Endothelial cell (in vitro differentiated cells): ENCODE measurements at places on chromosomes 11 and 22. TPM values are rescaled to one million over a fixed set of nuclear protein-coding genes. Genes with fewer than 3 reads are reported as not detected.
A peak's percentile ranks its signal among the peaks of the same experiment; 100 is the strongest.

GRCh38 chr11:131985846-131986301 is 615.5 kb downstream of the NTM start:
- DNase-seq = no peak

GRCh38 chr11:56932572-56933220 is 56.0 kb upstream of the OR5AK2 start:
- DNase-seq = no peak

DNA sequence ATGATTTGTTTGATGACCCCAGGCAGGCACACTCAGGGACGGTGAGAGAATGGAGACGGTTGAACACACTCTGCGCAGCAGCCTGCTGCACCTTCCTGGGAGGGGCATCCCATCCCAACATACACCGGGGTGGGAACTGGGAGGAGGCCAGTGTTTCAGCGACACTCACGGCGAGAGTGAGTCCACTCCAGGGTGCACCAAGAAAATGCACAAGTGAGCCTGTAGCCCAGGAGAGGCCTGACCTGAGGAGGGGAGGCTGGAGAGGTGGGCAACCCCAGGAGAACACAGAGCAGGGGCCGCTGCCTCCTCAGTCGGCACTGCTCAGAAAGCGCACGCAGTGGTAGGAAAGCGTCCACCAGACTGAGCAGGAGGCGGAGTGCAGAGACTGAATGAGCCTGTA is 54.5 kb downstream of the IGF2 start:
- no peak for DNase-seq

DNA sequence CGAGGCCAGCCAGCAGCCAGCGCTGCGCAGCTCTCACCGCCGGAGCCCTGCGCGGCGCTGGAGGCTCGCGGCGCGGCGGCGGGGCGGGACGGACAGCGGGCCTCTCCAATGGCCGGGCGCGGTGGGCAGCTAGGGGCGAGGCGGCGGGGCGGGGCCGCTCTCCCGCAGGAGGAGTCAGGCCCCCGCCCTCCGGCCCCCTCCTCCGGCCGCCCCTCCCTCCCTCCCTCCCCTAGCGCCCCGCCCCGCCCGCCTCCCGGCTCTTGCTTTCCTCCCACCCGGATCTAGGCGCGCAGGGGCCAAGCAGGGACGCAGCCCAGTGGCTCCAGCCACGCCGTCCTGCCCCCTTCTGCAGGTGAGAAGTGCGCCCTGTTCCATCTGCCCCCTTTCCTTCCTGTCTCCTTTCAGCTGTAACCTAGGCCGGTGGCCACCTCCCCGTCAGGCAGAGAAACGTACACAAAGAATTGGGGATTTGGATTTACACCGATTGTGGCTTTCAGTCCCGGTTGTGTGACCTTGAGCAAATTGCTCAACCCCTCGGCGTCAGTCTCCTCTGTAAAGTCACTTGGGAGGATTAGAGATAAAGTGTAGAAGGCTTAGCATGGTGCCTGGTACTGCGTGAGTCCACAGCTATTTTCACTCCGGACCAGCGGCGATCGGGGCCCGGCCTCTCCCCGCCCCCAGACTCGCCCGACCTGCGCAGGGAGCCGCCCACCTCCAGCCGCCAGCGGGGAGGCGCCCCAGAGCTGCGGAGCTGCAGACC is at the start of gene FZD4:
FZD4 (minus strand) TSS at position 35 of the 760 bp plus-strand sequence. CDS start 310 bp downstream, outside the sequence.
- DNase-seq = peak; percentile 94

GRCh38 chr11:22543261-22543660 is 82.4 kb downstream of the FANCF start:
- no peak for DNase-seq

DNA sequence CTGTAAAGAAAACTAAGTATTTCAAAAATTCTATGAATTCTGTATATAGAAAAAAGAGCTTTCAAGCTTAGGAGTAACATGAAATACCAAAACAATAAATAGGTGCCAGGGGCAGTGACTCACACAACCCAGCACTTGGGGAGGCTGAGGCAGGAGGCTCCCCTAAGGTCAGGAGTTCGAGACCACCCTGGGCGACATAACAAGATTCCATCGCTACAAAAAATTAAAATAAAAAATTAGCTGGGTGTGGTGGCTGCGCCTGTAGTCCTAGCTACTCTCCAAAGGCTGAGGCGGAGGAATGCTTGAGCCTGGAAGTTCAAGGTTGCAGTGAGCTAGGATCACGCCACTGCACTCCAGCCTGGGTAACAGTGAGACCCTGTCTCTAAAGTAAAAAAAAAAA is 21.5 kb downstream of the ZNF280B start:
- DNase-seq = no peak

The FERMT3 gene
- 6.2 TPM for total RNA-seq

The MUC5B gene
- not detected for total RNA-seq

The SLN gene
- not detected for total RNA-seq

- peak; percentile 71 for DNase-seq
Observed at GRCh38 chr22:31104869-31105268, 2.5 kb downstream of the SELENOM start.

The PHLDB1 gene
- 45.4 TPM for total RNA-seq

- DNase-seq = no peak
Observed at GRCh38 chr11:95095858-95096587, 6.4 kb downstream of the ENDOD1 start.

- DNase-seq = no peak
Observed at GRCh38 chr22:47111626-47112581, 349.5 kb downstream of the TBC1D22A start.

The TRPM5 gene
- total RNA-seq = 0.38 TPM

The MMP27 gene
- not detected for total RNA-seq

DNA sequence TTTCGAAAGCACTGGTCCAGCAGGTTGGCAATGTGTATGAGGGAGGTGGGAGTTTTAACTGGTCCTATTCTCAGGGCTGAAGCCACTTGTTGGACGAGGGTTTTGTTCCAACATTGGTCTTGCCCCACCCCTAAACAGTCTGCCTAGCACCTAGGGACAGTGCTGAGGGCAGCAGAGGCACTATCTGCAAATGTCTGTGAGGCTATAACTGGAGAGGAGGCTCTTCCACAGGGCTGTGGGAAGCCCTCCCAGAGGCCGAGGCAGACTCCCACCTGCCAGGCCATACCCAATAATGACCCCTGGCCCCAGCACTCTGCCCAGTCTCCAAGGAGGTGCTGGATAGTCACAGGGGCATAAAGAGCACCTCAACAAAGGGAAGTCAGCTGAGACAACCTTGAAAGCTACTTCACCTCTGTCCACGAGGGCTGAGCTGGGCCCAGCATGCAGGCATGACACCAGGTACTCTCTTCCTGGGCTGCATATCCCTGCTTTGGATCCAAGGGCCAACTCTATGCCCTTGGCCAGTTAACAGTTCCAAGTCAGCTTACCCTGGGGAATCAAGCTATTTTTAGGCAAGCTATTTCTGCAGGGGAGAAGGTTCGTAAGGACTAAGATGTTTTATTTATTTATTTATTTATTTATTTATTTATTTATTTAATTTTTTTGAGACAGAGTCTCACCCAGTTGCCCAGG is 40.2 kb upstream of the SLC25A1 start:
- DNase-seq = no peak

- no peak for DNase-seq
Observed at GRCh38 chr22:28034760-28035401, 115.8 kb upstream of the PITPNB start.

GRCh38 chr22:45268958-45269844 is 15.5 kb upstream of the UPK3A start:
- peak; percentile 96 for DNase-seq

The EXPH5 gene
- 0.62 TPM for total RNA-seq

DNA sequence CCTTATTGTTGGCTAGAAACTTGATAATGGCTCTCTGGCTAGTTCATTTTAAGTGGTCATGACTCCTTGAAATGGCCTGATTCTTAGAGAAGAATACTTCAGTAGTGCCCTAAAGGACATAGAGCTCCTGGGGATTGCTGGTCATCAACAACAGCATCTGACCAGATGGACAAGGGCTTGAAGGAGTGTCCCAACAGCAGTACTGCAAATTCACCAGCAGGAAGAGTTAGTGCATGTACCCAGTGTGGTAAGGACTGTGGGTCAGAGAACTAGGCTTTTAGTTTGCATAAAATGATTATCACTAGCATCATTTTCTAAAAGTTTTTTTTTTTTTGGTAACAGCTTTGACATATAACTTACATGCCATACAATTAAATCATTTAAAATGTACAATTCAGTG is 39.5 kb upstream of the CUL5 start:
- no peak for DNase-seq

GRCh38 chr22:38035530-38035885 is 21.7 kb upstream of the PICK1 start:
- DNase-seq = no peak

DNA sequence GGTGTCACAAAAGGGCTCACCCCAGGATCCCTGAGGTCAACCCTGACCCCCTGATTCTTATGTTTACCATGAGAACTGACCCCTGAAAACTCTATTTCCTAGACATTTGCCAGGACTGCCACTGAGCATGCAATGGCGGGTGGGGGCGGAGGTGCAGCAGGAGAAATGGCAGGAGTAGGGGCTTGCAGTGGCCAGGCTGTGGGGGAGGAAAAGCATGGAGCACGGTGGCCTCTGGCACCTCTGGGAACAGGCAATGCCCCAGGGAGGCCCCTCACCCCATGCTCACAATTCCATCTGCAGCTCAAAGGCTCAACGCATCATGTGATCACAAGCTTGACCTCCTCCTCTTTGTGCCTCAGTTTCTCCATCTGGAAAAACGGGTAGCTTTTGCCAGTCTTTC is 46.5 kb upstream of the FGF3 start:
- DNase-seq = no peak

DNA sequence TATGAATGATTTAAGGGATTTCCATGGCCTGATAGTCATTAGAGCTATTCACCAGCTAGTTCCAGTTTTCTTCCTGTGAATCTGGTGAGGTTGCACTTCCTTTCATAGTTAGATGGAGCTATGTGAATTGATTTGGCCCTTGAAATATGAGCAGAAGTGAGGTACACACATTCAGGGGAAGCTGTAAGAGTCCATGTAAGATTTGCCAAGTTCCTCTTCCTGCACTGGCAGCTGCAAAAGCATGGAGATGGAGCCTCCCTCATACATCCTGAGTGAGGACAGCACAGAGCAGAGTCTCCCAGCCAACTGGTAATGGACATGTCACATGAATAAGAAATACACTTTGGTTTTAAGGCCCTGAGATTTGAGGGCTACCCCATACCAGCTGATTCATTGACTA is 111.7 kb downstream of the CD44 start:
- DNase-seq = no peak

GRCh38 chr11:16795146-16795545 is 56.7 kb downstream of the C11orf58 start:
- DNase-seq = no peak

DNA sequence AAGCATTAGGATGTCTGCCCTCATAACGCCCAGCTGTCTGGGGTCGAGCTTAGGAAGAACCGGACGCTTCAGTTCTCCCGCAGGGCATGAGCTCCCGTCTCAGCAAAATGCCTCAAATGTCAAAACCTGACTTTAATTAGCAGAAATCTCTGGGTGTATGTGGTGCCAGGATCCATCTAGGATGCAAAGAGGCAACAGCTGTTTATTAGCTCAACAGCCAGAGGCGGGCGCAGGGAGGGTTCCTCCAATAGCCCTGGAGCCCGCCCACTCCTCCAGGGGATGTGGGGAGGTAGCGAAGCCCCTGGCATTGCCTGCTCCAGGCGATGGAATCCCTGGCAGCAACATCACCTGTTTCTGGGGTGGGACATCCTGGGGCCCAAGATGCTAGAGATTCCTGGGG is 39.4 kb upstream of the RTL6 start:
- no peak for DNase-seq

- DNase-seq = peak; percentile 76
Observed at GRCh38 chr22:18077639-18078328, at the start of gene PEX26. PEX26 (plus strand) TSS chr22:18077990; CDS start chr22:18078377, 387 bp downstream.

DNA sequence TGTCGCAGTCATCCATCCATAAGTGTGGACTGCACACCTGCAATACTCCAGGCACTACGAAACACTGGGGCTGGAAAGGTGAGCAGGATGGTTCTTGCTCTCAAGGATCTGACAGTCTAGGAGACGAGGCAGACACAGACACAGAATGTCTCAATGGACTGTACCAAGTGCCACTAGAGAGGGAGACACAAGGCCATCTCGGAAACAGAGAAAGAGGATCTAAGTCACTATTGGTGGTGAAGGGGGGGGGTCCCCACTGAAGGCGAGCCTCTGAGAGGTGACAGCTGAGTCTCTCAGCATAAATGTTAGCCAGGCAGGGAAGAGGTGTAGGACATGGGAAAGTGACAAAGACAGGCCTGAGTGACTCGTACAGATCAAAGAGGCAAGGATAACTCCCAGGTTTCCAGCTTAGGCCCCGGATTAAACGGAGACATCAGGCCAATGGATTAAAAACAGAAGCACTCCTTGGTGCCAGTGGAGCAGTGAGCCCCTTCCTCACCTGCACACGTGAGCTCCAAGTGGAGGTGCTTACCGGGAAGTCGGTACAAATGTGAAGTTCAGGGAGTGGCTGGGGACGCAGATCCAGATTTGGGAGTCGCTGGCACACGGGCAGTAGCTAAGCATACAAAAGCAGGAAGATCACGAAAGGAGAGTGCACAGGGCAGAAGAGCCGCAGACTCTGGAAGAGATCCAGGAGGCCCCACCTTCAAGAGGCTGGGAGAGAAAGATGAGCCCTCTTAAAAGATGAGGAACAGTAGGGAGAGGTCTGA is 117.2 kb downstream of the MICAL3 start:
- no peak for DNase-seq

The MS4A7 gene
- total RNA-seq = not detected

The DDX25 gene
- 7.5 TPM for total RNA-seq

- no peak for DNase-seq
Observed at GRCh38 chr11:131695889-131696429, 325.5 kb downstream of the NTM start.

DNA sequence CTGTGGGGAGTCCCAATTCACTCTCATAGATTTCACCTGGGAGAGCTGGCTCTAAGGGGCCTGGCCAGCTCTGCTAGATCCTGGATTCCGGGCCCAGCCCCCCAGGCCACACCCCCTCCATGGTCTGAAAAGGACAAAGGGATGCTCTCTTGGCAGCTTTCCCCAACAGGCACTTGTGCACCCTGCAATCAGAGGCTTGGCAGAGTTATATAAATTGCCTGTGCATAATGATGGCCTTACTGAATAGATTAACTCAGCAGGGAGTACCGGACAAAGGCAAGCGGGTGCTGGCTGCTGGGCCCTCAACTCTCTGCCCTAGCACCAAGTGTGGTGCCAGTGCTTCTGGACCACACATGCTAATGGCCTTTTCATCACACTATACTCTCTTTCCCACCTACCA is 461.6 kb downstream of the BUD13 start:
- no peak for DNase-seq

The FOSL1 gene
- total RNA-seq = 1.3 TPM

DNA sequence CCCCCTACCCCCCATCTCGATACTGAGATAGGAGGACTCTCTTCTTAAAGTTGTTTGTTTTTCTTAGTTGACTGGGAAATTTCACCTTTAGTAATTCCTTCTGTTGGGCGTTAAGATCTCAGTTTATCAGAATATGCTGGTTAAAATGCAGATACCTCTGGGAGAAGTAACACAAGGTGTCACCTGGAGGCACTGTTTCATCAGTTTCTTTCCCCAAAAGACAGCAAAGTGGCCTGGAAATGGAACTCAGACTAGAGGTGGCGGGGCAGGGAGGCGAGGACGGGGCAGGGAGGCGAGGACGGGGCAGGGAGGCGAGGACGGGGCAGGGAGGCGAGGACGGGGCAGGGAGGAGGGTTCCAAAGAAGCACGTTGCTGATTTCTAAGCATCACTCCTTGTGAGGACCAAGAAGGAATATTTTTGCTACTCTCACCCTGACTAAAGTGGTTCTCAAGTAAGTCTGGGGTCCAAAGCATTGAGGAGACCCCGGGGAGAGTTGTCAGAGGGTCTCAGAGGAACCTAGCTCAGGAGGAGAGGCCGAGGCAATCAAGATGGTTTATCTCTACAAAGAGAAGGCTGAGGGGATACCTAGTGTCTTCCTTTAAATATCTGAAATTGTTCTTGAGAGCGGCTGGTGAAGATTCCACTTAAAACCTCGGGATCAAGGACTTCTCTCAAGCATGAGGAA is 147.0 kb upstream of the B3GAT1 start:
- no peak for DNase-seq
